ENCODE measurements at places on chromosomes 12 and 14.

GRCh38 chr14:55929136-55929535, 189.1 kb upstream of the PELI2 start:
- no peak for DNase-seq

DNA sequence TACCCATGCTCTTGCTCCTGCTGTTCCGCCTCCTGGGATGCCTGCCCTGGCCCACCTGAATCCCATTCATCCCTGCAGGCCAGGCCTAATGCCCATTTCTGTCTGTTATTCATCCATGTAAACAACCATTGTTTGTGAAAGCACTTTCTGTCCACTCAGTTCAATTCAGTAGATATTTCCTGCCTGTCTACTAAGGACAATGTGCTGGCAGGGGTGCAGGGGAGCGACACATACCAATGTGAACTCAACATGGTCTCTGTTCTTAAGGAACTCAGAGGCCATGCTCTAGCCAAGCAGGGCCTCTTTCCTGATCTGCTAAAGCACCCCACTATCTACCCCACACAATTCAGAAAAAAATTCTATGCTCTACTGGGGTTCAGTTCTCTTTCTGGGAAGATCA, 88.5 kb upstream of the ZFP36L1 start:
- no peak for DNase-seq

GRCh38 chr14:101501341-101501740, 60.0 kb upstream of the DIO3 start:
- peak; percentile 15 for DNase-seq

DNA sequence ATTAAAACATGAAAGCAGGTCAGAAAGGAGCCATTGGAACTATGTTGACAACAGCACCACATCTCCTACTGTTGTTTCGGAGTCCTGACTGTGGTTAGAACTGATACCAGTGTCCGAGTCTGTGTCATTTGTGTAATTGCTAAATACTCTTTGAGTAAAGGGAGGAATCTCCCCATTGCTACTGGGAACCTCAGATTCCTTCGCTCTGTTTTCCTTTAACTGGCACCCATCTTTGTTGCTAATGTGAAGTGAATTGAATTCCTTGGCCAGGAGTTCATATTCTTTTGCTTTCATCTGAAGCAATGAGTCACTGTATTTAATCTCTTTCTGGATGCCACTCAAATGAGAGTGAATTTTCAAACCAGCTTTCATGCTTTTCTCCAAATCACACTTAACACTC, 31.5 kb downstream of the RASSF9 start:
- no peak for DNase-seq

DNA sequence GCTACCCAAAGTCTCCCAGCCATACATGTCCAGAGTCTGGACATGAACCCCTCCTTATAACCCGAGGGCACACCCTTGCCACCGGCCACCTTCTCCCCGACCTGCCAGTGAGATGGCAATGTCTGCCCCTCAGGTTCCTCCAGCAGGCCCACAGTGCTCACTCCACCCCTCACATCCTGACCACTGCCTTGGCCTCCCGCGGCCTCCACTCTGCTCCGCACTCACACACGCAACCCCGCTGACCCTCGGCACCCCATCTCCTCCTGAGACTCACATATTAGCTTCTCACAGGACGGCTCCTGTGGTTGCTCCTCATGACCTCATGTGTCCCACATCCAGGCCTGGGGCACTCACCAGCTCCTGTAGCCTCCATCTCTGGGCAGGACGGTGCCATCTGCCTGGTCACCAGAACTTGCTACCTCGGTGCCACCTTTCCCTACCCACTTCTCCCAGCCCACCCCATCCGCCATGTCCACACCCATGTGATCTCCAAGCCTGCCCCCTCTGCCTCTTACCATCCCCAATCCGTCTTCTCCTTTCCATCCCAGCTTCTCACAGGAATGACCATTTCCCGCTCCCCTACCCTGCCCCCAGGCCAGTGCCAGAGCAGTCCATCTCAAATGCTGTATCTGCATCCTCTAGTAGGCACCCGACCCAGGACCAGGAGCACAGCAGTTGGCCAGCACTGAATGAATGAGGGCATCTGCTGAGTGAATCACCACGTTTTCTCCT, 198.6 kb upstream of the DIO3 start:
- no peak for DNase-seq

DNA sequence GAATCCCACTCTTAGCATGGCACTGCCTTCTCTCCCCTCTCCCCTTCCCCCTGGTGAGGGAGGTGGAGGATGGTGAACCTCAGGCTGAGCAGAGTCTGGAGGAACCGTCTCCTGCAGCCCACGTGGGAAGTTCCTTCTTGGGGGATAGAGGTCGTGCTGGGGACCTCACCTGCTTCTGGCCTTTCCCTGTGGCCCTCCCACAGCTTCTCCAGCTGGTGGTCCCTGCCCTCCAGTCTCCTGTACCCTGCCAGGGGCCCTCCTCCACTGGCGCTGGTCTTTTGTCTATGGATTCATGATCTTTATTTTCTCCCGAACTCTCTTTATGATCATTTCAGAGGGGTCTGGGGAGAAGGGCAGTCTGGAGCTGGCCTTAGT, 9.0 kb upstream of the MTA1 start:
- no peak for DNase-seq

- no peak for DNase-seq
Observed at GRCh38 chr14:56659964-56660551, 80.5 kb downstream of the TMEM260 start.

DNA sequence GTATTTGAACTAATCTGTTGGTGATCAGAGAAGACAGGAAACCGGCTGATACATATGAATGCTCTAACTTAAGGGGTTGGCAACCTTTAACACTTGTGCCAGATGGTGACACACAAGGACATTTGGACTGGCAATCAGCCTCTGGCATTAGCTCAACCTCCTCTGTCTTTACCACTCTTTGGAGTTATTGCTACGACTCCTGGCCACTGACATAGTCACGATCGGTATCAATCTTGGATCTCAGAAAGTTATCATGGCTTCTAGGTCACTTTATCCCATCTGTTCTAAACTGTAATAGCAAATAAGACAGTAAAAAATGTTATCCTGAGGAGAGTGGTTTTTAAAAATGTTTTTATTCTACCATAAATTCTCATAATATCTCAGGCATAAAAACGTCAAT, 575.2 kb upstream of the MDGA2 start:
- DNase-seq: no peak

DNA sequence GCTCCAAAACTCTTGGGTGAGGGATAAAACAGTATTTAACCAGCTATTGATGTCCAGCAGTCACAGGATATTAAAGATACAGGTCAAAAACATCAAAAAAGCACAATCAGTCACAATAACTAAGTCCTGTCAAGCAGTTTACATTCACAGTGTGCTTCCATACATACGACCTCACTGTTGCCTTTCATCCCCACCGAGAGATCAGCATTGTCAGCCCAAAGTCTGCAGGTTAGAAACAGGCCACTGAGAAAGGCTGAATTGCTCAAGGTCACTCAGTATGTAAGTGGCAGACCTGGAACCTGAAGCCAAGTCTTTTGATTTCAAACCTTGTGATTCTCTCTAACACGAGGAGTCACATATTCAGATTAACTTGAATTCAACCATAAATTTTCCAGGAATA, 124.9 kb downstream of the GXYLT1 start:
- no peak for DNase-seq

GRCh38 chr12:46107591-46107990, 117.2 kb upstream of the SCAF11 start:
- DNase-seq: no peak

GRCh38 chr12:119200601-119201000, 21.9 kb downstream of the HSPB8 start:
- no peak for DNase-seq

DNA sequence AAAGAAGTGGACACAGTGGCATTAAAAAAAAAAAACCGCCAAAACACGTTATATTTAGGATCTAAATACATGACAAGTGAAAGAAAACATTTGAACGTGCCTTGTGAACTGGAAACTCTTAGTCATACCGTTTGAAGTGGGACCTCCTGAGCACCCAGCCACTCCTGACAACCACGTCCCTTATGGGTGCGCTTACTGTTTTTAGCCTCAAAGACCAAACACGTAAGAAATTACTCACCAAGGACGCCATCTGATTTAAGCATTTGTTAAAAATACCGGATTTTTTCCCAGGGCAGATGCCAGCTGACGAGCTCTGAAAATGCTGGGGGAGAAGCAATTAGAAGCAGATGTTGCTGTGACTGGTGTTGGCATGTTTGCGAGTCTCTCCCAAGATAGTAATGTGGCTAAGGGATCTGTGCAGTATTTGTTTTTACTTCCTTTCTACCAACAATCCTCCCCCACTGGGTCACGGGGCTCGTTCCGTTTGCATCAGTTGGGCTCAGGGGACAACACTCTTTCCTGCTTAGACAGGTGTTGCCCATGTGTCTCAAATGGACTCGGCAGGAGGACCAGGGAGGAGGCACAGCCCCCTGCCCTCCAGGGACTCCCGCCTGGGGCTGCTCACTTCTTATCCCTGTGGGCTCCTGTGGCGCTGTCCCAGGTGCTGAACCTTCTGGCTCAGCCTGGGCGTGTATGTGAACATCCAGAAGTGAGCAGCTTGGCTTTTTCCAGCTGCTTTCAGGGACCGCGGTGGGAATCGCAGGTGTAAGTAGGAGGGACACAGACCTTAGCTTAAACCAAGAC, 101.0 kb downstream of the BEGAIN start:
- DNase-seq: peak; percentile 89

DNA sequence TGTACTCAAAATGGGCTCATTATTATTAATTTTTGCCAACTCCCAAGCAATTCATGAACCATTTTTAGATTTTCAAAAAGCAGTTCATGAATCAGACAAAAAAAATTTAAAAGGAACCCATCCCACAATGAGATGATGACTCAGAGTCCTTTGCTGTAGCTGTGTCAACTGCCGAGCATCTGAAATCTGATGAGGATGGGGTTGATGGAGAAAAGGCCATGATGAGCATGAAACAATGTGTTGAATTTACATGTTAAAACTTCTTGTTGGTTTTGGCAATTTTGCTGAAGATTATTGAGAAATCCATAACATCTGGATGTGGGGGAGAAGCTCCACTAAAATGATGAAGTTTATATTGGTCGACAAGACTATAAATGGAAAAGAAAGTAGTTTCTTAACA, 378.0 kb downstream of the FOXG1 start:
- no peak for DNase-seq

DNA sequence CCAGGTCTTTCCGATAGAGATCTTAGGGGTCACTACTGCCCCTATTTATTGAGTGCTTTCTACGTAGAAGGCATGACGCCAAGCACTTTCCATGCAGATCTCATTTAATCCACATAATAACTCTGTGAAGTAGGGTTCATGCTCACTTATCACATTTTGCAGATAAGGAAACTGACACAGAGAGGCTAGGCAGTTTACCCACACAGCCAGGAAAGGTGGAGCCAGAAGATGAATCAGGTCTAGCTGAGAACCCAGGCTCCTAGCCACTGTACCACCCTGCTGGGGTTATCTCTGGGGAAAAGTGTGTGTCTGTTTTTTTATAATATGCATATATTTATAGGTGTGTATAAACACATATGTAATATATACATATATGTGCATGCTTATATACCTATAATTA, 83.6 kb downstream of the KSR2 start:
- no peak for DNase-seq

DNA sequence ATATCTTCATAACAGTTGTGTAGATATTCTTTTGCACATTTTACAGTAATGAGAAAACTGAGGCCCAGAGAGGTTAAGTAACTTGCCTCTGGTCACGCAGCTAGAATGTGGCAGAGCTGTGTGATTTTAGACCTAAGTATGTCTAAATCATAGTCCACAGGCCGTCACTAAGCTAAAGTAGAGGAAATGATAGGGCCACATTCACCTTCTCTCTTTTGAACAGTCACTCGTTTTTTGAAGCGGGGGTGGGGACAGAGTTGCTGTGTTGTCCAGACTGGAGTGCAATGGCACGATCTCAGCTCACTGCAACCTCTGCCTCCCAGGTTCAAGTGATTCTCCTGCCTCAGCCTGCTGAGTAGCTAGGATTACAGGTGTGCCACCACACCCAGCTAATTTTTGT, 68.5 kb downstream of the RASSF3 start:
- no peak for DNase-seq

- peak; percentile 45 for DNase-seq
Observed at GRCh38 chr12:9943240-9943639, 11.1 kb upstream of the CLEC2A start.

DNA sequence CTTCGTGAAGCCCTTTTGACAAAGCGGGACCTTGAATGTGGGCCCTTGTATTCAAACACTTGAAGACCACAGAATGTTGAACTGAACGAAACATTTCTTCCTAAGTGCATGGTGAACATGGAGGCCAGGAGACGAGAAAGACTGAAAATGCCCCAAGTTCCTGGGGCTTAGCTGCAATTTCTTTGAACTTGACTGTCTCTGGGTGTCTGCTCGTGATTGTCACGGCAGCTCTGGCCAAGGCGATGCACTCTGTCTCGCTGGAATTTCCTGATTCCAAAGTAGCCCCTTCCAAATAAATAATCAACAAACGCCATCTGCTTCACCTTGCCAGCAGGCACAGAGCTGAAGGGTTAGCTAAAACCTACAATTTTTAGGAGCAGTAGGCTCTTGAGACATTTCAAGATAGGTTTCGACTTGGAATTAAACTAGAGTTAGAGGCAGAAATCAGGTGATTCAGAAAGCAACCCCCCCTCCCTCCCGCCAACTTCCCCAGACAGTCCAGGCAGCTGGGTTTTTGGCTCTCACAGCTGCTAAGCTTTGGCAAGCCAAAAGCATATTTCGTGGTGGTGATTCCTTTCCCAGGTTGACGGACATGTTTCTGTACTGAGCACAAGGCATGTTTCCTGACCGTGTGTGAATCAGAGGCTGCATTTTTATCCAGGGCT, 13.5 kb upstream of the IRF2BPL start:
- no peak for DNase-seq

DNA sequence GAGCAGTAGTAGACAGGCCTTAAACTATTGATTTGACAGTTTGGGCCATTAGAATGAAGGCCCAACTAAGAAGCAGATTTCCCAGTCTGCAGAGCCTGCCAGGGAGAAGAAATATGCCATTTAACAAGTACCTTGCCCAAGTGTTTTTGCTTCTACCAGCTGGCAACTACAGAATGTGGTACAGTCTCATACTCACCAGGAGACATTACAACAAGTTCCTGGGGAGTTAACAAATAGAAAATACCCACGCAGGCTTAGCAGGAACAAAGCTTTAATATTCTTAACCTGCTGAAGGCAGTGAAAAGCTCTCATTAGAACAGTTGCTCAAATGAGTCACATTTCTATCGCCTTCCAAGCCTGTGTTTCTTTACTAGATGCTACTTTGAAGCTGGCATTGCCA, 241.0 kb downstream of the TMEM117 start:
- no peak for DNase-seq

- DNase-seq: no peak
Observed at GRCh38 chr12:54590978-54591591, 2.6 kb upstream of the PPP1R1A start.

- DNase-seq: peak; percentile 95
Observed at GRCh38 chr12:54579696-54580333, 8.6 kb downstream of the PPP1R1A start.

Data from H9 (cell line).